Nucleus accumbens (tissue), 56 donors: ENCODE measurements at places on chromosomes 13 and 19.

DNA sequence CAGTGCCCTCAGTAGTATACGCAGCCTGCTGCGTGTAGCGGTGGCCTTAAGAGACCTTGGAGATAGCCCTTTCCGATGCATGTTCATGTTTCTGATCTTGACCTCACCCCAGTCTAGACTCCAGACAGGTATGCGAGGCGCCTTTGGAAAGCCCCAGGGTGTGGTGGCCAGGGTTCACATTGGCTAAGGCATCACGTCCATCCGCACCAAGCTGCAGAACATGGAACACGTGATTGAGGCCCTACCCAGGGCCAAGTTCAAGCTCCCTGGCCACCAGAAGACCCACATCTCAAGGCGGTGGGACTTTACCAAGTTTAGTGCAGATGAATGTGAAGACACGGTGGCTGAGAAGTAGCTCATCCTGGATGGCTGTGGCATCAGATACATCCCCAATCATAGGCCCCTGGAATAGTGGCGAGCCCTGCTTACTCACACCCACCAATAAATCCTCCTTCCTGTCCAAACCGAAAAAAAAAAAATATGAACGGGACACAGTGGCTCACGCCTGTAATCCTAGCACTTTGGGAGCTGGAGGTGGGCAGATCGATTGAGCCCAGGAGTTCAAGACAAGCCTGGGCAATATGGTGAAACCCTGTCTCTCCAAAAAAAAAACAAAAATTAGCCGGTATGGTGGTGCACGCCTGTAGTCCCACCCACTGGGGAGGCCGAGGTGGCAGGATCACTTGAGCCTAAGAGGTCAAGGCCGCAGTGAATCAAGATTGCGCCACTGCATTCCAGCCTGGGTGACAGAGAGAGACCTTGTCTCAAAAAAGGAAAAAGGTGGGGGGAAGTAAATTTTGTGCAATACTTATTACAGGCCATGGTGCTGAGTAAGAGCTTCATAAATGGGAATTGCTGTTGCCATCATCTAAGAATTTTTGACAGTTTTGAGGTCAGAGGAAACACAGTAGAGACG is 12.4 kb upstream of the CBLC start:
- no peak for DNase-seq

- DNase-seq, result no peak
Observed at GRCh38 chr13:72113931-72114330, 246.9 kb upstream of the DACH1 start.

DNA sequence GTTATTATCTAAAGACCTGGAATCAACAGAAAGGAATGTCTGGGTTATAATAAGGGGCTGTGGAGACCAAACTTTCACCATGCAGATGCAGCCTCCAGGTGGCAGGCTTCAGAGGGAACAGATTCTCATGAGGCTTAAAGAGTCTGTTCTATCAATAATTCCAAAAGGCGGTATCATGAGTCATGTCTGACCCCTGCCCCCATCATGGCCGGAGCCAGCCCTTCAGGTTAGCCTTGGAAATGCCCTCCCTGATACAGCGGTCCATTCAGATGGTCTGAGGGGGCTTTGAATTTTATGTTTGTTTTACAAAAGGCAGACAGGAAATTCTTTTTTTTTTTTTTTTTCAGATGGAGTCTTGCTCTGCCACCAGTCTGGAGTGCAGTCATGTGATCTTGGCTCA is 21.7 kb upstream of the LAMP1 start:
- DNase-seq, result no peak

GRCh38 chr13:110424569-110425443 is 117.7 kb downstream of the COL4A2 start:
- DNase-seq, result no peak

- no peak for DNase-seq
Observed at GRCh38 chr13:76023652-76024051, 387.5 kb downstream of the LMO7 start.

DNA sequence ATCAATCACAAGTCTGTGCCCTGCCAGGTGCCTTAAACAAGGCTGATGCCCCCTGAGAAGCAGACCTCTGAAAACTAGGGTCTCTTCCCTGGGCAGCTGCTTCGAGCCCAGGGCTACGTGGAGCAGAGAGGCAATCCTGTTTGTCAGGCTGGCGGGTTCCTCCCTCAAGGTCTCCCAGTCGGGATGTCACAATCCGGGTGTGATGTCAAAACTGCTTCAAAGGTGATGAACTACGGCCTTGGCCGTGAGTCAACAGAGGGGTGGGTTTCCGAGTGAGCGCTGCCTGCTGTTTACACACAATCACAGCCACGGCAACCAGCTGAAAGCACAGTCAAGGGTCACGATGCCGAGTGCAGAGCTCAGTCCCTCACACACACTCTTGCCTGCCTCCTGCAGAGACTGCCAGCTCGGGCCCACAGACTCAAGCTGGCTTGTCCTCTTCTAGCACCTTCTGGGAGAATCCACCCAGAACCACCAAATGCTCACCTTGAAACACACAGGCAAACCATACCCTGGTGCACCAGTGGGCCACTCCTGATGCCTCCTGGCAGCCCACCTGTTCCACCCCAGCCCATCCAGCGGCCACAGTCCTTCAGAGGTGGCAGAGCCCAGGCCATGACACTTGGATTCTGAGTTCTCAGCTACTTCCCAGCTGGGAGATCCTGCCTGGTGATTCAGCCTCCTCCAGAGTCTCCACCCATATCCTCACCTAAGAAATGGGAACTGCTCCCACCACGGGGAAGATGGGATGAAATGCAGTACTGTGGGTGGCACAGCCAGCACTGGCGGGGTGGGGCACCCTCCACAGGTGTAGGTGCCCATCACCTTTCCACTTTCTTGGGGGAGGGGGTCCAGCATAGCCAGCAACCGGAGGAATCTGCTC is 6.8 kb downstream of the ELL start:
- DNase-seq, result no peak
